ENCODE measurements at places on chromosomes 3 and 15. TPM values are rescaled to one million over a fixed set of nuclear protein-coding genes. Genes with fewer than 3 reads are reported as not detected.

DNA sequence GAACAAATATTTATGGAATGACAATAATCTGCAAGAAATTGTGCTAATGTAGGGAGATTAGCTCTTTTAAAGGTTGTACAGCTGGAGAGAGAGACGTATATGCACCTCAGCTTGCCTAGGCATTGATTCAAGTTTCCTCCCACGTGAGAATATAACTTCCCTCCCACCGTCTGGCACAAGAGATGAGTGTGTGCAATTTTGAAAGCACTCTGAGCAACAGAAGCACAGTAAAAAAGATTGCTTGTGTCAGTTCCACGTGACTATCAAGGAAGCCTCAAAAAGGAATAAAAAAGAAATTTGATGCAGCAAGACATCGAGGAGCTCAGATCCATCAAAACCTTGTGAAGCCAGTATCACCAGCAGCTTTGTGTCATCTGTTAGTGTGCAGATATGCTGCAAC lies 435.3 kb downstream of the TUSC7 start:
- no peak for DNase-seq

GRCh38 chr3:172186607-172187006 lies 147.2 kb downstream of the FNDC3B start:
- no peak for DNase-seq

- DNase-seq: no peak
These were observed 184.6 kb upstream of the AGTR1 start for GRCh38 chr3:148513096-148513543.

The P2RY1 gene
- total RNA-seq: not detected

The STRIT1 gene
- total RNA-seq: not detected
